Right ventricle myocardium inferior (tissue), 1 donor: ENCODE measurements at places on chromosomes 2 and 18.
A peak's percentile ranks its signal among the peaks of the same experiment; 100 is the strongest.

- no peak for DNase-seq
Observed at GRCh38 chr2:65320042-65320725, 92.6 kb downstream of the ACTR2 start.

DNA sequence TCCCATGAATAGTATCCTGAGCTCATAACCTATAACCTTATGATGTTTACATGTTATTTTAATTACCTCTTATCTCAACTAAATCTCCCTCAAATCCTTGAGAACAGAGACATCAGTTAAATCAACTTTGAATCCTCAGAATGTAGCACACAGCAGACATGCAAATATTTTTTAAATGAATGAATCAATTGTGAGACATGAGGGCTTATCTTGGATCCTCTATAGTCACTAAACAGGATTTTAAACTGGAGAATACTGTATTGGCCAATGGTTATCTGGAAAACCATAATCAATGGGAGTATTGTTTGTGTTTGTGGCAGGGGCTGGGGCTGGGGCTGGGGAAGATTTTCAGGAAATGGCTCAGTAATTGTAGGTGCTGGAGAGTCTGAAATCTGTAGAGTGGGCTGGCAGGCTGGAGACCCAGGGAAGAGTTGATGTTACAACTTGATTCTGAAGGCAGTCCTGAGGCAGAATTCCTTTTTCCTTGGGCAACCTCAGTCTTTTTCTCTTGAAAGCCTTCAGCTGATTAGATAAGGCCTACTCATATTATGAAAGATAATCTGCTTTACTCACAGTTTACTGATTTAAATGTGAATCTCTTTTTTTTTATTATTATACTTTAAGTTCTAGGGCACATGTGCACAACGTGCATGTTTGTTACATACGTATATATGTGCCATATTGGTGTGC is 106.3 kb downstream of the NCOA1 start:
- DNase-seq, result no peak

DNA sequence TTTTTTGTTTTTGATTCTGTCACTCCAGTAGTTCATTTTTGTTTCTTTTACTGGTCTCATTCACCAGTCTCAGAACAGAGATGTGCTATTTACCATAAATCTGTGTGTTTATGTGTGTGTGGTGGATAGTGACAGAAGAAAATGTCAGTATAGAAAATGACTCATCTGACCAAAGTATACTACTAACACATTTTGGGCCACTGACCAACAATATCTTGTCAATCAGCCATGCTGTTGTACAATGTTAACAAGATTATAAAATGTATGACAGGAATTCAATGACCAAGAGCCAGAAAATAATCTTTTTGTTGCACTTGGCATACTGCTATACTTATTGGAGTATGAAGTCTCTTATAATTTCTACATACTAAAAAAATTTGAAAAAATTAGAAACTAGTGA is 1081.4 kb upstream of the NRXN1 start:
- no peak for DNase-seq

DNA sequence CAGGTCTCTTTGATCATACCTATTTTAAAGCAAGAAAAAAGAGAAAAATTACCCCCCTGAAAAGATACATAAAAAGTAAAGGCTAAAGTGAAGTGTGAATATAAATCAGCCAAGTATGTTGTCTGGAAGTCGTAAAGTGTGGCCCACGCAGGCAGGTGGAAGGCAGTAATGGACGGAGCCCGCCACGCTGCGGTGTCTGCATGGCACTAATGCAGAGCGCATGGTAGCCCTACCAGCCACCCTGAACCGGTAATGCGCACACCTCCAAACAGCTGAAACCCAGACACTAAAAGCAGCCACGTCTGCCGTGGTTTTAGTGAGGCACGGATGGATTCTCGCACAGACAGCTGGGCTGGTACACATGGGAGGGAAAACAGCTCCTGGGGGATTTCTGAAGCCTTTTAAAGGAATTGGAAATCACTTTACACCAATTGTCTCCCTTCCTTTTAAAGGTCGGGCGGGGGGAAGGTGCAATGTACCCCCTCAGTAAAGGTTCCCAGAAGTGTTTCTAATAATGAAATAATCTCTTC is 615.2 kb downstream of the CNTNAP5 start:
- no peak for DNase-seq

DNA sequence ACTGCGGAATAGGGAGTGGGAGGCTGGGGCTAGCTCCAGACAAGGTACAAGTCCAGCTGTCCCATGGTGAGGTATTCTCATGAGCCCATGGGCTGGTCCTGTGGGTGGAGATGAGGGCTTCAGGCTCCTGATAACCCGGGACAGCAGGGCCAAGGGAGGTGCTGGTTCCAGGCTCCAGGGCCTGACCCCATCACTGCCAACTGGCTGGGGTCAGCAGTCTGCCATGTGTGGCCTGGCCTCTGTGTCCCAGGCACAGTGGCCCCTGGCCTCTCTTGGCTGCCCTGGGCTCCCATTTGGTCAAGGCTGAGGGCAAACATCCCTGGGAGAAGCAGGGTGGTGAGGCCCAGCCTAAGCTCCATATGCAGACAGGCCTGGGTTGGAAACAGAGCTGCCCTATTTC is 966 bp upstream of the OXER1 start:
- DNase-seq, result no peak

DNA sequence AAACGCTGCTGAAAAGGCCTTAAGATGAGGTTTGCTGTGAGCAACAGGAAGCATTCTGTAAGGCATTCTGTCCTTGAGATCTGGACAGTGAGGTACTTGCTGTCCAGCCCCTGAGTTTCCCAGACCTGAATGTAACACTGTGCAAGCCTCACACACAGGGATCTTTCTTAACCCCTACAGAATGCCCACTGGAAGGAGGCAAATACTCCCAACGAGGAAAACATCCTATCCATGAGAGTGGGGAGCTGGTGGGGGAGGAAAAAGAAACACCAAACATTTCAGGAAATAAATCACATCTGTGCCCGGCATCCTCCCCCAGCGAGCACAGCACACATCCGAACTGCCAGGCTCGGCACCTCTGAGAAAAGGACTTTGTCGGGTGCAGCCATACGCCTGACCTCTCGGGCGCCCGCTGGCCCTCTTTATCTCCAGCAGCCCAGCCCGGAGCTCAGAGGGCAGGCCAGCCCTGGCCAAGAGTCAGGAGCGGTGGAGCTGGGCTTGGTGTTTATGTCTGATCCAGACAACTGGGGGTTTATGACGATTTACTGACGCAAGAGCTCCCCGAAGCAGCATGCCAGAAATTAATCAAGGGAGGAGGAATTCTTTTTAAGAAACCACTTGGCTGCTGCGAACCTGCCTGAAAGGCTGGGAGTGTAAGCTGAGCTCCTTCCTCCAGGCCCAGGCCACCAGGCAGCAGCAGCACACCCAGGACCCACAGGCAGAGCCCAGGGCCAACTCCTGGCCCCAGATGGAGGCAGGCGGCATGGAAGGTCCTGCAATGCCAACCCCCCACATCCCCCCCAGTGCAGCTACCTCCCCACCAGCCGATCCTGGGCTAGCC is 72.2 kb downstream of the HDAC4 start:
- DNase-seq, result peak; percentile 92

DNA sequence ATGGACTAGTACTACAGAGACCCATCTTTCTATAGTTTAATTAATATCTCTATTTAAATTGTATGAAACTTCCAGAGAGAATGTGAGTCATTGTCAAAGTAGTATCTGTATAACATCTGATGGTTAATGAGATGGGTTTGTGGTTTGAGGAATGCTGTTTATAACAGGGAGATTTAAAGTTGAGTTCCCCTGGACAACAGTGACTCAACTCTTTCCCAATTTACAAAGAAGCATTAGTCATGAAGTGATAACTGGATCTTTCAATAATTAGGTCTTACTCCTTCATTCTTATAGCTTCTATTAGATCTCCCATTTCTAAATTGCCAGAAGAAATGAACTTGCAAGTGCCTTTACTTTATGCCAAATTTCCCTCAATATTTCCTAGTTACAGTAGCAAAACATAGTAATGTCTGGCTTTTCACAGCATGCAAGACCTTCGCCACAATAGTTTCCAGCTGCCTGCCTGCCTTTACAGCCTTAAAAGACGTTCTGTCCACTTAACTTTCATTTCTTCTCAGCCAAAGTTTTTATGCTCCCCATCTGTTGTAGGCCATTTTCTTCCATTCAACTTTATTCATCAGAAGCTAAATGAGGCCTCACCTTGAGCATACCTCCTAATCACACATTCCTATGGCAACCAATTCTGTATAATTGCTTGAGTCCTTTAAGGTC is 47.7 kb upstream of the WDR75 start:
- DNase-seq, result no peak

DNA sequence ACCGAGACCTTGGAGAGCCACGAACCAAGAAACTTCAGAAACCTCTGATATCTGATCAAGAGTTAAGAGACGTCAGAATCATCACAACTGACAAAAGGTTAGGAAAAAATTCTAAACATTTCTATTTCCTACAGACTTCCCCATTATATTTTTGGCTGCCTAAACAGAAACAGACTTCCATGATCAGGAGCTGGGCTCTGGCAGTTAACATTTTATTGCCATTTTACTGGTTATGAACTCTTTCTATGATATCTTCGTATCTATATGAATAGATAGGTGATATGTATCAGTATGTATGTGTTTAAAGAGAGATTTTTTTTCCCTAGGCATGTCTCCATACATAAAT is 31.1 kb upstream of the PPP1R1C start:
- DNase-seq, result no peak

DNA sequence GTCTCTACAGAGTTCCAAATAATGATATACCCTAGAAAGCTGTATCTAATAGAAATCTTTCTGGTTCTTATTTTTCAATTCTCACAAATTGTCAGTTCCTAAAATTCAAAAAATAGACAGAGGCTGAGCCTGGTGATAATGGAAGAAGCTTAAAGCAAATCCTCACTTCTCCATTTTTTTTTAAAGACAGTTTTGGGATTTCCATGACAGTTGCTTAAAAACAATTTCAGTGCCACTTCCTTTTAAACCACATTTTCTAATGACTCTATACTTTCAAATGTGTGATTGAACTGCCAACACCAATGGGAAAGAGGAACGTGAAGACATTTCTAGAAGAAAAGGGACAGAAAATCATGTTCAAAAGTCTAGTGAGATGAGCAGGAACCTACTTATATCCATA is 4.0 kb downstream of the GKN2 start:
- no peak for DNase-seq

DNA sequence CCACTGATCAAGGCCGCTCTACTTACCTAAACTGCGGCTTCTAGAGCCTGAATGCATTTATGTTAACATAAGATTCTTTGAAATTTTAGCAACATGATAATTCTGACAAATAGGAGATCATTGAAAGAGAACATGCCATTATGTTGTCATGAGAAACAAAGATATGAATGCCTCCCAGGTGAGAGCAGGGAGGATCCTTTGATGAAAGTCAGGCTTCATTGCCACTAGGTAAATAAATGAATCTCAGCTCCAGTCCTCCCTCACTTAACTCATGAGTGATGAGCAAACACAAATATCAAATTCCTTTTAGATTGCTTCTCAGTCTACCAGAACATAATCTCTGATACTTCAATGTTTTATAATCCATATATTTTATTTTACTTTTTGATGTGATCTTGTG is 463.2 kb upstream of the CDH7 start:
- no peak for DNase-seq

DNA sequence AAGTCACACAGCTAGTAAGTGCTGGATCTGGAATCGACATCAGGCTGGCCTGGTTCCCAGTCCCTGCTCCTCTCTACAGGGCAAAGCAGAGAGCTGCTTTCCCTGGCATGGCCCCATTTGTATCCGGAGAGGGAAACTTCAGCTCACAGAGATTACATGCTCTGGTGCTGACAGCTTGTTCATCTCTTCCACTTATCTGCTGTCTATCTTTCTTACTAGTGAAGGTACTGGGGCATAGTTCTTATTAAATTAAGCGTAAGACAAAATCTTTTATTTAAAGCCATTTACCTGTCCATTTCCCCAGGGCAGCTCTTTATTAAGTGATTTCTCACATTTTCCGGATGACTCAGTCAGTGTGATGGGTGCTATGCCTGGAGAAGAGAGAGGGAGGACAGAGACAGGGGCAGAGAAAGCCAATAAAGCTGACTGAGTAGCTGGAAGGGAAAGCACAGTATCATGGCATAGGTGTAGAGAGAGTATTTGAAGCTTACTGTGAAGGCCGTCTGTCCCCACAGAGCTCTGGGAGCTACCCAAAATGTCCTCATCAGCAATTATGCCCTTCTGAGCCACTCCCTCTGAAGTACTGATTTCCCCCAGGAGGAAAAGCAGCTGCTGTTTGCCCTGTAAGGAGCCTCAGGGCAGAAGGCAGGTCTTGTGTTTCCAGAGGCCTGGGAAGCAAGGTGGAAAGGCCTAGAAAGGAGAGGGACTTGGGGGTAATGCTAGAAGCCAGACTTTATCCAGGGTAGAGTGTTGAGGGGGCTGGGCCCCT is 44.1 kb upstream of the EPAS1 start:
- peak; percentile 85 for DNase-seq

- no peak for DNase-seq
Observed at GRCh38 chr18:68662754-68663153, 52.2 kb downstream of the TMX3 start.
